ENCODE measurements at places on chromosomes 5 and 9.

DNA sequence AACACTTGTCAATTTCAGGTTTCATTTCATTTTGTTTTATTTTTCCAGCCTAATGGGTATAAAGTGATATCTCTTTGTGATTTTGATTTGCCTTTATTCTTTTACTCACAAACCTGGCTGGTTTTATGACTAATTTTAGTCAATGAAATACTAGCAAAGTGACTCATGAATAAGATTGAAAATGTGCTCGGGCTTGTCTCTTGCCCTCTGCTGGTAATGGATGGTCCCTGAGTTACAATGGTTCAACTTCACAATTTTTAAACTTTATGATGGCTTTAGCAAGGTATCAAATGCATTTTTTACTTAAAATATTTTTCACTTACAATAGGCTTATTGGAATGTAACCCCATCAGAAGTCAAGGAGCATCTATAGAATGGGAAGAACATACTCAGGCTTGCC lies 431.4 kb upstream of the CCNG1 start:
- no peak for DNase-seq

- DNase-seq, result no peak
Measured at GRCh38 chr5:132456987-132457361, 33.6 kb downstream of the IRF1 start.

- no peak for DNase-seq
Measured at GRCh38 chr9:113577525-113578261, 114.2 kb downstream of the RGS3 start.

- DNase-seq, result no peak
Measured at GRCh38 chr5:137629646-137630045, 106.2 kb downstream of the KLHL3 start.

- DNase-seq, result no peak
Measured at GRCh38 chr9:108078811-108079210, 589.2 kb upstream of the KLF4 start.

DNA sequence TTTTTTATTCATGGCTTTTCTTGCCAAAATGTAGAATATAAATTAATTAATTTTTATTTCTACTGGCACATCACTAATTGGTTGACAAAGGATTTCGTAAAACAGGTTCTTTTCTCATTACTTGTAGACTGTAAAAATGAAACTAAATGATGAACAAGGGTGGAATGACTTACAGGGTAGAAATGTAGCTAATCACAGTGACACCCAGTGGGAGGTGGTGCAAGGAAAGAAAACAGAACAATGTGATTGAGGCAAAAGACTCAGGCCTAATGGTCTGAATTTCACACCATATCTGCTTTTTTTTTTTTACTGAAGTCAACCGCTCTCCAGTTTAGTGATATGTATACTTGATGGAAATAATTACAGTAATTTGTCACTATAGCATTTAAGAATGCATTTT lies 28.9 kb downstream of the GABRG2 start:
- no peak for DNase-seq

GRCh38 chr5:111415053-111415452 lies 97.3 kb downstream of the STARD4 start:
- DNase-seq, result no peak

DNA sequence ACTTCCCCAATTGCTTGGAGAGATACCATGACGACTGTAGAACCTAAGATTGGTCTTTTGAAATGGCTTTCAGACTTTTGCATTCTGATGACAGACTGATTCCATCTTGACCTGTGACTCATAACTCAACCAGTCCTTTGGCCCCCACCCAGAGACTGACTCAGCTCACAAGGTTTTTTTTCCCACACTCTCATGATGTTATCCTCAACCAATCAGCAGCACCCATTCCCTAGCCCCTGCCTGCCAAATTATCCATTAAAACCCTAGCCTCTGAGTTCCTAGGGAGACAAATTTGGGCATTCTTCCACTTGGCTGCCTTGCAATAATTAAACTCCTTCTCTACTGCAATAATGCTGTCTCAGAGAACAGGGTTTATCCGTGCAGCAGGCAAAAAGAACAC lies 1263.3 kb upstream of the CDH9 start:
- no peak for DNase-seq

DNA sequence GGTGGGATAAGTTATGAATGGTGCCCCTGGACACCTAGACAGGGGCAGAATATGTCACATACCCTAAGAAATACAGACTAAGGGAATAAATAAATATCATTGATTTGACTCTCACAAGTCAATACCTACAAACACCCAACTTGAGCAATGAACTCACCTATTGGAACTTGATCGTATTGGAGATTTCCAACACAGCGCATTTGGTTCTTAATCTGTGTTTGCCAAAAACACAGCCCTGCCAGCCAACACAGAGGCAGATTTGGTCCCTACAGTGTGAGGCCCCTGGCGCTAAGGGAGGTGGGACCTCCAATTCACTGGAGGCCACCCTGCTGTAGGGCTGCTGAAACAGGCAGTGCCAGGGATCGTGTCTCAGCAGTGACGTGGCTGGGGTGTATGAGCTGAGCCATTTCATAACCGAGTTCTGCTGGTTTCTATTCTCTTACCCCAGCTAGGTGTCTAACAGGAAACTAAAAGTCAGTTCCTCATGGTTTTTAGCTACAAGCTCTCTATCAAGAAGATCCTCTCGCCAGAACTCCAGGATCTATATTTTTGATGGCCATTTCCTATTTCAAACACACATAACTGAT lies 84.5 kb downstream of the SLC1A1 start:
- DNase-seq, result no peak

GRCh38 chr9:14366076-14366475 lies 52.1 kb upstream of the NFIB start:
- no peak for DNase-seq

GRCh38 chr5:8457187-8458037 lies 588.5 kb downstream of the MTRR start:
- peak; percentile 10 for DNase-seq

DNA sequence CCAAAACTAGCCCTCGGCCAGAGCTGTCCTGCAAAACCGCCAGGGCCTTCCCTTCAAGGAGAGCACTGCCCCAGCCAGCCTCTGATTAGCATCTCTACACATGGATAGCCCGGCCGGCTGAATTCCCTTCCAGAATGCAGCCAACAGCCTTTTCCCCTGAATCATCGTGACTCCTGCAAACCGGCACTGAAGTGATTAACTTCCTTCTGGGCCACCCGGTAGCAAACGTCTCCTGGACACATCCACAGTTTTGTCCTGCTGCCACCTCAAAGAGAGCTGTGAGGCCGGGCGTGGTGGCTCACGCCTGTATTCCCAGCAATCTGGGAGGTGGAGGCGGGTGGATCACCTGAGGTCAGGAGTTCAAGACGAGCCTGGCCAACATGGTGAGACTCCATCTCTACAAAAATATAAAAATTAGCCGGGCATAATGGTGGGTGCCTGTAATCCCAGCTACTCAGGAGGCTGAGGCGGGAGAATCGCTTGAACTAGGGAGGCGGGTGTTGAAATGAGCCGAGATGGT lies 21.1 kb upstream of the EEIG1 start:
- DNase-seq, result no peak

DNA sequence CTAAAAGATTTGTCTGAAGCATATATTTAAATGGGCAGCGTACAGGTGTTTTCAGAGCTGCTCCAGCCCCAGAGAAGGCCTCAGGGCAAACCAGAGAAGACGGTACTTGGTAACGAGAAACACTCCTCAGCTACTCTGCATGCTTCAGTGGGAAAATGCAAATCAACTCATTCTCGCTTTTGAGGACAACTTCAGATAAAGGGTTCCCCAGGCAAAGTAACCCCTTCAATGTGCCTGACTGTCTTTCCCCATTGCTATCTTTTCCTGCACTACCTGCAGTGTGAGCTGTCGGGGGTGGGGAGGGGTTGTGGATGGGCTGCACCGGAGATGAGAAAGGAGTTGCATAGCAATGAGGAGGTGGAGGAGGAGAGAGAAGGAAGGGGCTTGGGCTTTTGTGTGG lies 339.7 kb upstream of the CLINT1 start:
- no peak for DNase-seq

DNA sequence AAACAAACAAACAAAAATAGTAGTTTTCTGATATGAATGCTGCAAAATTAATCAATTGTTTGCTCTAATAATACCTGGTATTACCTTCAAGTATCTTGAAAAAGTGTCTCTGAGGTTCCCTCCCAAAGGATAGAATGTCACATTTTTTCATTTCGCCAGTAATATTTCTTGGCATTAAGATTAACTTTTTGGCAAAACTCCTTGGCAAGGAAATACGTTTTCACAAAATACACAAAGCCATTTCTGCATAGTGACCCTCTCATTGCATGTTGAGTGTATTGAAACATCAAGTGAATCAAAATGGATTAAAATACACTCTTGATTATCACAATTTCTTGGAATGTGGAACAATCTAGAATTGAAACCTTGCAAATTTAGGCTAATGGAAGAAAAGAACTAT lies 230.5 kb downstream of the ATPSCKMT start:
- no peak for DNase-seq

GRCh38 chr9:137607141-137607857 lies 1.8 kb downstream of the ARRDC1 start:
- no peak for DNase-seq

- DNase-seq, result no peak
Measured at GRCh38 chr5:167283691-167284090, 1007.8 kb upstream of the WWC1 start.

- no peak for DNase-seq
Measured at GRCh38 chr5:155512329-155512728, 498.8 kb downstream of the KIF4B start.

DNA sequence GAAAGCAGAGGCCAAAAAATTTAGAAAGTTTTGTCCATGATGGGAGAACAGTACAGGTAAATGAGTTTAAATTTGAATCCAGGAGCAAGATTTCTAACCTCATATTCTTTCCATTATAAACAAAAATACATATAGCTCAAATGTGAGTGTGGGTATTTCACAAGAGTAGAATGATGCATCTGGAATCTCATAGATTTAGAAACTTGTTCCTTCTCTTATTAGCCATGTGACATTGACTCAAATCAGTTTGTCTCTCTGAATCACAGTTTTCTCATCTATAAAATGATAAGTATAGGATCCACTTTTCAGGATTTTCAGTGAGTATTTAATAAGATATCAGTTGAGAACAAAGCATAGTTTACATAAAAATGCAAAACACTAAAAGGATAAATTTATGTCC lies 436.3 kb upstream of the PAPPA start:
- DNase-seq, result no peak

GRCh38 chr5:159864885-159865691 lies 51.2 kb upstream of the ADRA1B start:
- DNase-seq, result no peak

DNA sequence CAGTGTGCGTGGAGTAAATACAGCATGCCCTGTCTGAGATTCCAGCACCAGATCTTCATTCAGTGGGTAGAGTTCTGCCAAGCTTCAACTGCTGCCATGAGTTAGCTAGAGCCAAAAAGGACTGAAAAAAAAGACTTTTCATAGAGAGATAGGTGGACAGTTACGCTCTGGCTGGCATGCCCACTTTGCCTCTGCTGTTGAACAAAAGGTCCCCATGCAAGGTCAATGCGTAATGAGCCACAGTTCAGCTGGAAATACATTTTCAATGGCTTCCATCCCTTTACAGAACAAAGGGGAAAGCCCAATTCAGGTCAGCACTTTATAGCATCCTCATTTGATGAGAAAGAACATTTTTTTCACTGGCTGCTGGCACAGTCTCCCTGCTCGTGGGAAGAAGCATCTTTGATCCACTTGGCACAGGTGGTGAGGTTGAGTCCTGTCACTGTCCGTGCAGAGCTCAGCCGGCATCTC lies 86.9 kb upstream of the ERCC6L2 start:
- no peak for DNase-seq

DNA sequence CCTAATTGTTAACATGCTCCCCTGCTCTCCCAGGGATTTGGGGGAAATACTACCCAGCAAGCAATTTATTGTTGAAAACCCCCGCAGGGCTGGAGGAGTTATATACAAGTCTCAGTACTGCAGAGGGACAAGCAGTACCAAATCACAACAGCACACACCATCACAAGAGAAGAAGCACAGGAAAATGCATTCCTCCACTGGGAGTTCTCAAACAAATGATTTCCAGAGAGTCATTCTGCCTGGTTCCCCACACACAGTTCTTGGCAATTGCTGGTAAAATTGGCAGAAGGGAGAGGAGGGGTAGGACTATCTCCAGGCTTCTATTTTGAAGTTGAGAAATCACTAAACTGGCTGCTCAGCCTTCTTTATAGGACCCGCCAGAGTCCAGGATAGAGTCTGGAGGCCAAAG lies 16.8 kb downstream of the SIL1 start:
- no peak for DNase-seq

DNA sequence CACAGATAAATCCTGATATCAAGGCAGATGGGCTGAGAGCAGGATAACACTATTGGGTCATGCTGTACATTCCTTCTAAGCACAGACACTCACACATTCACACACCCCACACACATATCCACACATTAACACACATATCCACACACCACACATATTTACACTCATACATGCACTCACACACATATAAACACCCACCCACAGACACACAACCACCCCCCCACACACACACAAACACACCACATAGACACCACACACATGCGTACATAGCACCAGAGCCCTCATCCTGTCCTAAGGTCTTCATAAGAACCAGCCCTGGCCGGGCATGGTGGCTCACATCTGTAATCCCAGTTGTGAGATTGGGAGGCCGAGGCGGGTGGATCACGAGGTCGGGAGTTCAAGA lies 322.3 kb upstream of the ADCY2 start:
- DNase-seq, result no peak

DNA sequence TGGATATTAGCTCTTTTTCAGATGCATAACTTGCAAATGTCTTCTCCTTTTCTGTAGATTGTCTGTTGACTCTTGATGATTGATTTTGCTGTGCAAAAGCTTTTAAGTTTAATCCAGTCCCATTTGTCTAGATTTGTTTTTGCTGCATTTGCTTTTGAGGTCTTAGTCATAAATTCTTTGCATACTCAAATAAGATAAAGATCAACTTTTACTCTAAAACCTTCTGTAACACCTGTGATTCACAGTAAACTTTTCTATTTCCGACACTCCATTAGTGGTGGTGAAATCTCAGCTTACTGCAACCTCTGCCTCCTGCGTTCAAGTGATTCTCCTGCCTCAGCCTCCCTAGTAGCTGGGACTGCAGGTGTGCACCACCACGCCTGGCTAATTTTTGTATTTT lies 239.0 kb upstream of the ST8SIA4 start:
- no peak for DNase-seq

- no peak for DNase-seq
Measured at GRCh38 chr5:38023371-38023770, 183.5 kb upstream of the GDNF start.

DNA sequence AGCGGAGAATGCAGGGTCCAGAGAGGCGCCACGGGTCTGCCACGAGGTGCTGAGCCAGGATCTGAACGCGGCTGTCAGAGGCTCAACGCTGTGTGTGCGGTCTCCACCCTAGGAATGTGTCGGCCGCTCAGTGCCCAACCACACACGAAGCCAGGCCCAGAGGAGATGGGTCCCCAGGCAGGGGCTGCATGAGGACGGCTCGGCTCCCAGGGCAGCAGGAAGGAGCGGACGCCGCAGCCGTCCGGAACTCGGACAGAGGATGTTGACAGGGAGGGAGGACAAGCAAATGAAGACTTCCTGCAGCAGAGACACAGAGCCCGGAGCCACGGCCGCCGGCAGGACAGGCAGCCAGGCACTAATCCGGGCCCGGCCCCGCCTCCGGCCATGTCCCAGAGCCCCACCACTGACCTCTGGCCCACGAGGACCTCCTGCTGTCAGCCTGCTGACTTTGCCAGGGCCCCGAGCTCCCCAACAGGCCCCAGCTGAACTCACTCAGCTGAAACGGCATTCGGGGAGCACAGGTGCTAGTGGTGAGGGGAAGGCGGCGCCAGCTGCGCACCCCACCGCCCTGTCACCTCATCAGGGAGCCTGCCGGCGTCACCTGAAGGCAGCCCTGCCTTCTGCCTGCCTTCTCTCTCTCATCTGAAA lies 12.7 kb downstream of the VAV2 start:
- DNase-seq, result no peak
